ENCODE measurements at places on chromosomes 12 and 14. TPM values are rescaled to one million over a fixed set of nuclear protein-coding genes. Genes with fewer than 3 reads are reported as not detected.
A peak's percentile ranks its signal among the peaks of the same experiment; 100 is the strongest.

GRCh38 chr14:72612041-72612440 is 281.9 kb downstream of the DPF3 start:
- no peak for DNase-seq

- DNase-seq = peak; percentile 59
Observed at GRCh38 chr14:20690848-20691640, 2.5 kb downstream of the ANG start.

DNA sequence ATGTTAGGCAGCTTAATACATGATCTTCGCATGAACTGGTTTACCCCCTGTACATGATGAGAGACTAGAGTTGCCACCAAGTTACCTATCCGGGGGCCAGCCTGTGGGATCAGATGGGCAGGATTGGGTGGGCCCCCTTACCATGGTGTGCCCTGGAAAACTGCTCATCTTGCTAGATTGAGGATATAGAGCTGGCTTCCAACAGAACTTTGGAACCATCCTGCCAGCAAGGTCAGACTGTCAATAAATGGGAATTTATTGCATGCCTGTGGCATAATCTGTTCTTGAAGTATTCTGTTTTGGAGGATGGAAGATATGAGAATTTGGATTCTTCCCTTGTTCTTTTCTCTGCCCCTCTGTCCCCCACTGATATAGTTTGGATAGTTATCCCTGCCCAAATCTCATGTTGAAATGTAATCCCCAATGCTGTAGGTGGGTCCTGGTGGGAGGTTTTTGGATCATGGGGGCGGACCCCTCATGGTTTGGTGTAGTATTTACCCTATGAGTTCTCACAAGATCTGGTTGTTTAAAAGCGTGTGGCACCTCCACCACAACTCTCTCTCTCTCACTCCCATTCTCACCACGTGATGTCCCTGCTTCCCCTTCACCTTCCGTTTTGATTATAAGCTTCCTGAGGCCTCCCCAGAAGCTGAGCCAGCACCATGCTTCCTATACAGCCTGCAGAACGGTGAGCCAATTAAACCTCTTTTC is 3.7 kb upstream of the TM9SF1 start:
- no peak for DNase-seq

DNA sequence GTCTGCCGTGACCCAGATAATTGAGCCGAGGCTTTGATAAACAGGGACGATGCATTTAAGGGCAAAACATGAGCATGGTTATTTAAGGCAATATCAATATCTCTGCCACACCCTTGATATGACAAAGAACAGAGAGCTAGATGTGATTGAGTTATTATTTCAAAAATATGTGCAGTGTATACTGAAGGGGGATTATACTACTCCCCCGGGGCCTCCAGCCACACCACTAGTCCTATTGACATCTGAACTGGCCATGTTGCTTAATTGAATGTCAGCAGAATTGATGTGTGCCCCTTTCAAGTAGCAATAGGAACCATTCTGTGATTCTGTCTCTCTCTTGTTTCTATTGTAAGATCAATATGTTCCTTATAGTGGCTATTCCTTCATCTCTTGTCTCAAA is 794.8 kb upstream of the SEL1L start:
- DNase-seq = no peak

- no peak for DNase-seq
Observed at GRCh38 chr14:101116486-101117130, 213.1 kb upstream of the RTL1 start.

GRCh38 chr12:89080793-89081465 is 271.4 kb downstream of the DUSP6 start:
- no peak for DNase-seq

DNA sequence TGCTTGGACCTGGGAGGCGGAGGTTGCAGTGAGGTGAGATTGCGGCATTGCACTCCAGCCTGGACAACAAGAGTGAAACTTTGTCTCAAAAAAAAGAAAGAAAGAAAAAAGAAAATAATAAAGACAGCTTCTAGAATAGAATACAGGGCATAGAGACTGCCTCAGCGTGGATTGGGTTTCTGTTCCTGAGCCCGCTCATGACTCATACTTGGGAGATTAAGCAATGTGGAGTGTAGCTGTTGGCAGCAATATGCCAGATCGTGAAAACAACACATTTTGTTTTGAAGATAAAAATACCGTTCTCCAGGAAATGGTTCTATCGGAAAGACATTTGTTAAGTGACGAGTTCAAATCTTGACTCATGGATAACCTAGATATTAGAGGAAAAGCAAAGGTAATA is 67.2 kb downstream of the GLT1D1 start:
- DNase-seq = no peak

DNA sequence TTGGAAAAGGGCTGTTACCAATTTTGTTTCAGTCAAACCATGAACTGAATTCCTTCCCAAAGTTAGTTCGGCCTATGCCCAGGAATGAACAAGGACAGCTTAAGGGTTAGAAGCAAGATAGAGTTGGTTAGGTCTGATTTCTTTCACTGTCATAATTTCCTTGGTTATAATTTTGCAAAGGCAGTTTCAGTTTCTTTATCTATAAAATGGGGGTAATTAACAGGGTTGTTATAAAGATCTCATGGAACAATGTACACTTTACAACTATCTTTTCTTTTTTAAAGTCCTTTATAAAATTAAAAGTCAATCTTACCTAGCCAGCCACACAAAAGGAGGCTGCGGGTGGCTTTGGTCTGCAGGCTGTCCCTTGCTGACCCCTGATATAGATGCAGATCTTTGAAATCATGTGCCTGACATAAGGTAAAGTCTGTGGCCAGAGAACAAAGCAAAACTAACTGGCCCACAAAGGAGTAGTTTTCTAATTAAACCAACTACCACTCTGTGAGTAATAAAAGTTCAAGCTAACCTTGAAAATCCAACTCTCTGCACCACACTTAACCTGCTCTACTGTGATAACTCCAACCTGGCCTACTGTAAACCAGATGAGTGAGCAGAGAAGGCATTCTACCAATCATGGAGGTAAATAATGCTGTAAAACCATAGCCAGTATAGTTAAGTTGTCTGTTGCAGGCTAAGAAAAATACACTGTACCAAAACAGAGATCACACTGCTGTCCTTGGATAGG is 49.5 kb downstream of the SLC38A1 start:
- DNase-seq = no peak

DNA sequence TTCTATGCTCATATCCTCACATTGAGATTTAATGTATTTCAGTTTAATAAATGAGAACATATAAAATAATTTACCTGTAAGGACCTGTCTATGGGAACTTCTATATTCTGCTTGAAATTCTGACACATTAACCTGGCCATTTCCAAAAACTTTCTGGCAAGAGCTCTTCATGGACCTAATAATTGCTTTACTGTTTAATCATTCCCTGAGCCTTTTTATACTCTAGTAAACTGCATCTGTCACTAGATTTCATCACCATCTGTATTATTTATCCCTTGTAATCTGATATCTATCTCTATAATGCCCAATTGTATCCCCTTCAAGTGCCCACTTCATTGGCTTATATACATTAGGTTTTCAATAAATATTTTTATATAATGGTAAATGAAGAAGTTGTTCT is 327.7 kb downstream of the RAD51B start:
- no peak for DNase-seq

DNA sequence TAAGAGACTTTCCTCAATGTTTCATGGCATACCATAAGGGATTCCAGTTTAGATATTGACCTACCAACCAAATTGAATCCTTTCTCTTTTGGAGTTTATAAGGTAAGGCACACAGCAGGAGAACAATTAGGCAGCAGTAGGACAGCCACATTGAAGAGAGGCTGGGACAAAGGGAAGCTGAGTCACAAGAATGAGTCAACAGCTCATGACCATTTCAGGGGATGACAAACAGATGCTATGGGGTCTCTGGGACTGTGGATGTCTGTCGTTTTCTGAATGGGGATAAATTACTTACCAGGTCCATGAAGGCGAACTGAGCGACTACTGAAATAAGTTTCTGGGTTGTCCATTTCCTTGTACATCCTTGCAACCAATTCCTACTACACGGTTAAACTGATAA is 48.6 kb upstream of the E2F7 start:
- DNase-seq = no peak

DNA sequence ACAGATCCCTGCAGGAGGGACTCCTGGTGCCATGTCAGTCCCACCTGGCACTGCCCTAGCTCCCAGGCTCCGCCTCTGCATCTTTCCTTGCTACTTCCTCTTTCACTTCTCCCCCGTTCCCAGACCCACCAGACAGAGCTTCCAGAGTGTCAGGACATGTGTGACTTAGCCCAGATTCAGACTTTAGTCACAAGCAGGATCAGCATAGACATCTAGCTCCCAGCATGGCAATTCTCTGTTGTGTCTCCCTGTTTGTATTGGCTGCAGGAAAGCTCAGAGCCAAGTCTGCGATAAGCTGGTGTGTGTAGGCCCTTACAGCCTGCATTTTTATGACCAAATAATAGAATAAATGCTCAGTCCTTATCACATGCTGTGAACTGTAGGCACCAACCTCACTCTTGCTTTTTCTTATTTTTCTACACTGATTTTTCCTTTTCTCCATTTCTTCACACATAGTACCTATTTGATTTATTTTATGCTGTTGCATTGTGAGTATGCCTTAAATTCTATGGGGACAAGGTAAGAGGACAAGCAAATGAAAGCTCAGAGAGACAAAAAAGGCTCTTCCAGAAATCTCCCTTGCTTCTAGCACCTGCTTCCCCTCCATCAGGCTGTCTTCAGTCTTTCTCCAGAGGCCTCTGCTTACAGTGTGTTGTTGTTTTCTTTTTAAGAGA is 5.9 kb downstream of the DHRS2 start:
- DNase-seq = no peak

DNA sequence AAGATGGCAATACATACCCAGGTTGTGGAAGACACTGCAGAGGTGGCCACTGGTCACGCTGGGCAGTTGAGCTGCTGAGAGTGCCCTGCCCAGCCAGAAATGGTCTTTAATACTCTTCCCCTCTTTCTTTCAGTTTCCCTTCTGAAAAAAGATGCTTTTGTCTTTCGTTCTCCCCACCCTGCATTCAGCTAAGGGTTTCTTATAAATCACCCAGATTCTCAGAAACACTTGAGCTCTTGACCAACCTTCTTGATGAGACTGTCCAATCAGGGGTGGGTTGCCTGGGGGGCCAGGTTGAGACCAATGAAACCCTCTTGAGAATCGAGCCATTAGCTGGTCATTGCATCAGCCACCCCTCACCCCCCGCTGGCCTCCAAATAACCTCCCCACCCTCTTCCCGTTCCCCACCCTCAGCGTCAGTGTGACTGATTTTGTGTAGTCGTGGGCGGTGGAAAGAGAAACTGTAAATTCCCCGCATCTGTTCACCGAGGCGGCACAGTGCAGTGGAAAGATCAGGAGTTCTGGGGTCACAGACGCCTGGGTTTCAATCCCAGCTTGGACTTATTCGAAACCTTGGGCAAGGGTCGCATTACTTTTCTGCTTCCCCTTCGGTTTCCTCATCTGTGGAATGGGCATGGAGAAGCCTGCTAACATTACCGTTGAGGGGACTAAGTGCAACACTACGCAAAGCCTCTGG is 52.3 kb downstream of the SLC25A47 start:
- peak; percentile 78 for DNase-seq

DNA sequence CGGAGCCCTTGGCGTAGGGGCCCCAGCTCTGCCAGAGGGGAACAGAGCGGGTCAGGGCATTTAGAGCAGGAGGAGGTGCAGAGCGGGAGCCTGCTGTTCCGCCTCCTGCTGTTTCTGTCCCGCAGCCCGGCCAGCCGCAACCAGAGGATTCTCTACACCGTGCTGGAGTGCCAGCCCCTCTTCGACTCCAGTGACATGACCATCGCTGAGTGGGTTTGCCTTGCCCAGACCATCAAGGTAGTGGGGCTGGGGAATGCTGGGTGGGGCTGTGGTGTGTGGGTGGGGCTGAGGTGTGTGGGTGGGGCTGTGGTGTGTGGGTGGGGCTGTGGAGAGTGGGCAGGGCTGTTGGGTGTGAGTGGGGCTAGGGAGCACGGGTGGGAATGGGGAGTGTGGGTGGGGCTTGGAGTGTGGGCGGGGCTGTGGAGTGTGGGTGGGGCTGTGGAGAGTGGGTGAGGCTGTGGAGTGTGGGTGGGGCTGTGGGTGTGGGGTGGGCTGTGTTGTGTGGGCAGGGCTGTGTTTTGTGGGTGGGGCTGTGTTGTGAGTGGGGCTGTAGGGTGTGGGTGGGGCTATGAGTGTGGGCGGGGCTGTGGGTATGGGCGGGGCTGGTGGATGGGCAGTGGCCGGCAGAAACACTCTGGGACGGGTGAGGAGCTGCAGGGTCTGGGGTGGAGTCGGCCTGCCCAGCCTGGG is 8.0 kb downstream of the ASPG start:
- DNase-seq = no peak

- DNase-seq = no peak
Observed at GRCh38 chr14:54219261-54220070, 177.3 kb upstream of the CDKN3 start.

DNA sequence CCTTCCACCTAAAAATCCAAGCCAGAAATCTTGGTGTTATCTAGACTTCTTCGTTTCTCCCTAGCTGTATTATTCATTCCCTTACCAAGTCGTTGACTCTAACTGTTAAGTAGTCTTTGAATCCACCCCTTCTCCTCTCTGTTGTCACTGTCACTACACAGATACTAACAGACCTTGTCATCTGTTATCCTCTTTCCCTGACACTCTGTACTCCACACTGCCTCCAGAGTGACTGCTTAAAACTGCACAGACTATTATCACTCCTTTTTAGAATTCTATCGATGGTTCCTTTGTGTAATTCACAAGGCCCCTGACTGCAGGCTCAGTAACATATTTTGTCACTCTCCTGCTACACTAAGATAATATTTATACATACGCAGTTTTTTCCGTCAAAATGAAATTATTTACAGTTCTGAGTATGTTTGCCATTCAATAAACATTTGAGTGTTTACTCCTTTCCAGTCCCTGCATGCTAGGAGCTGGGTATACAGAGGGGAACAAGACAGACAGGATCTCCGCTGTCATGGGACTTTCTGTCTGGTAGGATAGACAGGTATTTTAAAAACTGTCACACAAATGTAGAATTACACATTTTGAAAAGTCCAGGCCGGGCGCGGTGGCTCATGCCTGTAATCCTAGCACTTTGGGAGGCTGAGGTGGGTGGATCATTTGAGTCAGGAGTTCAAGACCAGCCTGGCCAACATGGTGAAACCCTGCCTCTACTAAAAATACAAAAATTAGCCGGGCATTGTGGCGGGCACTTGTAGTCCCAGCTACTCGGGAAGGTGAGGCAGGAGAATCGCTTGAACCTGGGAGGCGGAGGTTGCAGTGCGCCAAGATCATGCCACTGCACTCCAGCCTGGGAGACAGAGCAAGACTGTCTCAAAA is 3.8 kb downstream of the MARS1 start:
- DNase-seq = peak; percentile 30

The MORN3 gene
- 3.5 TPM for total RNA-seq

The LRRC10 gene
- total RNA-seq = not detected

The IRAK4 gene
- 39.0 TPM for total RNA-seq

The PTPRO gene
- total RNA-seq = 10.2 TPM

The VWF gene
- total RNA-seq = not detected

The LALBA gene
- total RNA-seq = not detected

The DPPA3 gene
- total RNA-seq = not detected

The OTUB2 gene
- 2.3 TPM for total RNA-seq

The KLRC2 gene
- total RNA-seq = not detected

The DLK1 gene
- total RNA-seq = not detected
